ENCODE measurements at places on chromosomes 5 and 9.
A peak's percentile ranks its signal among the peaks of the same experiment; 100 is the strongest.

DNA sequence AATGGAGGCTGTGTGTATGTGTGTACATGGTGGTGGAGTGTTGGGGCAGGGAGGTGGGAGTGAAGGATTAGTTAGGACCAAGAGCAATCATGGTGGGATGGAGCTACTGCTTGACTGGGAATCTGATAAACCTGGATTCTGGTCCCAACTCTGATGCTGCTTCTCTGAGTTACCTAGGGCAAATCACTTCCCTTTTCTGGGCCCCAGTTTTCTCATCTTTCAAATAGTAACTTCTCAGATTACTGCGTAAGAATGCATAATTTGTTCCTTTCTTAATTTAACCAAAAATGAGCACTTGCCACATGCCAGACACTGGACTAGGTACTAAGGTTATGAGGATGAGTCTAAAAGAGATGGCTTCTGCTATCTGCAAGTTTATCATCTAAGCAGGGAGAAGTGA lies 20.8 kb upstream of the ANXA6 start:
- no peak for DNase-seq
- no peak overlapping the region for H3K27ac ChIP-seq
- peaks cover 7% of the 10 kb centered on the region for H3K4me1 ChIP-seq
- H3K4me3 ChIP-seq, result no peak overlapping the region
- H3K36me3 ChIP-seq, result peaks cover 49% of the 10 kb centered on the region

GRCh38 chr5:52709167-52709925 lies 78.4 kb upstream of the ITGA1 start:
- H3K4me1 ChIP-seq, result peaks cover 15% of the 10 kb centered on the region
- H3K27ac ChIP-seq, result no peak overlapping the region
- no peaks in the 10 kb centered on the region for H3K36me3 ChIP-seq
- no peak overlapping the region for H3K4me3 ChIP-seq
- no peaks in the 10 kb centered on the region for H3K27me3 ChIP-seq
- DNase-seq, result no peak

- peak within 1 kb of the TSS; percentile 100 for H3K4me3 ChIP-seq
- no peaks in the 10 kb centered on the region for H3K36me3 ChIP-seq
- H3K27ac ChIP-seq, result peak within 1 kb of the TSS; percentile 98
- peaks cover 77% of the 10 kb centered on the region for H3K4me1 ChIP-seq
- DNase-seq, result peak; percentile 97
- no peaks in the 10 kb centered on the region for H3K27me3 ChIP-seq
Measured at GRCh38 chr9:125189361-125190289, at the start of gene PPP6C. Gene PPP6C (minus strand): TSS chr9:125189803. CDS start chr9:125189718, 85 bp downstream.

GRCh38 chr5:108521011-108521700 lies 139.3 kb upstream of the FBXL17 start:
- H3K27ac ChIP-seq, result no peak overlapping the region
- H3K36me3 ChIP-seq, result no peaks in the 10 kb centered on the region
- no peak overlapping the region for H3K4me3 ChIP-seq
- DNase-seq, result no peak

DNA sequence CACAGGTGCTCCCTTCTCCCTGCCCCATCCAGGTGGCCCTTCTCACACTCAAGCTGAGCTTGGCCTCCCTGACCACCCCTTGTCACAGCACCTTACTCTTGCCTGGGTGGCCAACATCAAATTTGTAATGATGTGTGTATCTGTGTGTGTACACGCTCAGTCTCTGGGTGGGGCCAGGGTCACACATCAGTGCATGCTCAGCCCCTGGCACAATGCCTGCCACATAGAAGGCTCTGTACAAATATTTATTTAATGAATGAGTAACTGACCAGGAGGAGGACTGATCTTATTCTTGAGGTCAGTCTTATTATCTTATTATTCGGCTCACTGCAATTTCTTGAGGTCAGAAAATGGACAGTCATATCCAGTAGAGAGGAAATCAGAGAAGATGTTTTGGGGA lies 41.3 kb upstream of the HAND1 start:
- peaks cover 22% of the 10 kb centered on the region for H3K27me3 ChIP-seq
- peaks cover 3% of the 10 kb centered on the region for H3K4me1 ChIP-seq
- H3K36me3 ChIP-seq, result no peaks in the 10 kb centered on the region
- no peak for DNase-seq
- no peak overlapping the region for H3K4me3 ChIP-seq

DNA sequence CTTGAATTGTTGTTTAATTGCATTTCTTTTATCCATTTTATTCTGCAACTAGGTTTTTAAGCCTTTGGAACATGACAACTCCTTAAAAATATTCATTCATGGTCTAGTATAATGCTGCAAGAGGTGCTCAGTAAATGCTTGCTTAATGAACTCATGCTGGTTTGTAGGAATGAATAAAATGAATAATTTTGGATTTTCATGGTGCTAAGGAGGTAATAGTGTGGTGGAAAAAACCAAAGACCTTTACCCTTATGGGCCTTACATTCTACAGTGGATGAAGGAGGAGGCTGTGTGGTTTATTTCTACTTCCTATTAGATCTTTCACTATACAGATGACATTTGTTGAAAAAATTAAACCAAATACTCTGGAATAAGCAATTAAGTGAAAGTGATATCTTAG lies 43.4 kb downstream of the LRRTM2 start:
- no peaks in the 10 kb centered on the region for H3K27me3 ChIP-seq
- no peaks in the 10 kb centered on the region for H3K36me3 ChIP-seq
- no peak overlapping the region for H3K4me3 ChIP-seq
- no peaks in the 10 kb centered on the region for H3K4me1 ChIP-seq

GRCh38 chr5:172064358-172064757 lies 57.9 kb upstream of the FBXW11 start:
- peaks cover 40% of the 10 kb centered on the region for H3K4me1 ChIP-seq
- no peak overlapping the region for H3K27ac ChIP-seq
- H3K36me3 ChIP-seq, result peaks cover 70% of the 10 kb centered on the region
- DNase-seq, result no peak
- H3K4me3 ChIP-seq, result no peak overlapping the region
- H3K27me3 ChIP-seq, result no peaks in the 10 kb centered on the region

DNA sequence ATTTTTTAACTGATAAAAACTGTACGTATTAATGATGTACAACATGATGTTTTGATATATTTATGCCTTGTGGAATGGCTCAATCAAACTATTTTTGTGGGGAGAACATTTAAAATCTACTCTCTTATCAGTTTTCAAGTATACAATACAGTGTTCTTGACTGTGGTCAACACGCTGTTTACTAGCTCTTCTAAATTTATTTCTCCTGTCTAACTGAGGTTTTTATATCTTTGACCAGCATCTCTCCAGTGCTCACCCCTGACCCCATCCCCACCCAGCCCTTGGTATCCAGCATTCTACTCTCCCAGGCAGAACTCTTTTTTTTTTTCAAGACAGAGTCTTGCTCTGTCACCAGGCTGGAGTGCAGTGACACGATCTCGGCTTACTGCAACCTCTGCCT lies 169.6 kb upstream of the SNX2 start:
- H3K27ac ChIP-seq, result no peak overlapping the region
- H3K4me1 ChIP-seq, result no peaks in the 10 kb centered on the region
- H3K27me3 ChIP-seq, result no peaks in the 10 kb centered on the region

DNA sequence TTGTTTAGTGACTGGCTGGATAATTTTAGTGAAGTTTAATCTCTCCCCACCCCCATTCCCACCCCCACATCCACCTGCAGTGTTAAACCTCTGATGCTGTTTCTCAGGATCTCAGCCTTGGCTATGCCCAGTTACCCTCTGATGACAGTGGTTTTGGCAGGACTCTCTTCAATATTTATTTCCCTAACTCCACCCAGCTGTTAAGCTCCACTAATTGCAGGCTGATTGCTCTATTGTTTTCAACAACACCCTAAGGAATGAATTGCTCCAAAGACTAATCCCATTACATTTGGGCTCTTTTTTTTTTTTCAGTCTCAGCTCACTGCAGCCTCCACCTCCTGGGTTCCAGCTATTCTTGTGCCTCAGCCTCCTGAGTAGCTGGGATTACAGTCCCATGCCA lies 46.3 kb downstream of the PHAX start:
- H3K27ac ChIP-seq, result no peak overlapping the region
- H3K4me3 ChIP-seq, result no peak overlapping the region
- H3K4me1 ChIP-seq, result no peaks in the 10 kb centered on the region
- H3K27me3 ChIP-seq, result peaks cover 4% of the 10 kb centered on the region
- no peaks in the 10 kb centered on the region for H3K36me3 ChIP-seq

DNA sequence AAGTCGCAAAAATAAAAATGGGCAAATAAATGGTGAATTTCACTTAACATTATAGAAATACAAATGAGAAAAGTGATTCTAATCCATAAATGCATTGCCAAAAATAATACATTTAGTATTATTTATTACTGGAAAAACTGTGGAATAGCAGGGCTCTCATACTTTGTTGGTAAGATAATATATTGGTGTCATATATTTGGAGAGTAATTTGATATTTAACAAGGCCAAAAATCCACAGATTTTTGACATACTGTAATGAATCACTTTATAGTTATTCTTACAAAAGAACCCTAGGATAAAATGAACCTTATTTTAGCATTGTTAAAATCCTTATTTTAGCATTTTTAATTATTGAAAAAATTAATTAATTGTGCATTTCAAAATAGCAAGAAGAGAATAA lies 397.2 kb upstream of the DAB2 start:
- H3K4me3 ChIP-seq, result no peak overlapping the region
- H3K27me3 ChIP-seq, result no peaks in the 10 kb centered on the region

GRCh38 chr5:85938201-85938600 lies 679.5 kb upstream of the COX7C start:
- H3K27me3 ChIP-seq, result no peaks in the 10 kb centered on the region
- no peak overlapping the region for H3K27ac ChIP-seq
- no peaks in the 10 kb centered on the region for H3K4me1 ChIP-seq
- DNase-seq, result no peak

DNA sequence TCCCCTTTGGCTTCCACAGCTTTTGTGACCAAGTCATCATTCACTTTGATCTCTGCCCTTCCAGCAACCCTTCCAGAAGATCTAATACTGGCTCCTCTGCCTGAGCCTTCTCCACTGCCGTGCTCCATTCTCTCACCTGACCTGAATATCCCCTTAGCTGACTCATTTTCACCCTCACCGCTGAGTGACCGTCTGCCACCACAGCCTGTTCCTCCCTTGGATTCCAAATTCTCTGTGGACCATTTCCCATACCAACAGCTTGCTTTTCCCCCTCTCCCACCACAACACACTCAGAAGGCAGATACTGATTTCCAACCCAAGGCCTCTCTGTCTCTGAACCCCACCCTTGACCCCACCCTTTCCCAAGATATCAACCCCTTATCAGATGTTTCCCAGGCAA lies 20.5 kb upstream of the SPATA31D1 start:
- H3K4me1 ChIP-seq, result no peaks in the 10 kb centered on the region
- no peak for DNase-seq
- H3K36me3 ChIP-seq, result no peaks in the 10 kb centered on the region
- H3K4me3 ChIP-seq, result no peak overlapping the region

- no peaks in the 10 kb centered on the region for H3K36me3 ChIP-seq
- no peak overlapping the region for H3K4me3 ChIP-seq
- DNase-seq, result no peak
- H3K27ac ChIP-seq, result no peak overlapping the region
- H3K4me1 ChIP-seq, result no peaks in the 10 kb centered on the region
Measured at GRCh38 chr5:173653822-173654523, 37.5 kb upstream of the BOD1 start.

- no peak overlapping the region for H3K4me3 ChIP-seq
- DNase-seq, result no peak
- no peaks in the 10 kb centered on the region for H3K36me3 ChIP-seq
- no peaks in the 10 kb centered on the region for H3K27me3 ChIP-seq
Measured at GRCh38 chr5:52920929-52921328, 68.2 kb upstream of the ITGA2 start.

- no peak overlapping the region for H3K4me3 ChIP-seq
- H3K4me1 ChIP-seq, result no peaks in the 10 kb centered on the region
- H3K27ac ChIP-seq, result no peak overlapping the region
- no peaks in the 10 kb centered on the region for H3K27me3 ChIP-seq
- no peaks in the 10 kb centered on the region for H3K36me3 ChIP-seq
Measured at GRCh38 chr9:109584205-109584604, 86.1 kb upstream of the PTPN3 start.

- no peaks in the 10 kb centered on the region for H3K27me3 ChIP-seq
- peak; percentile 25 for DNase-seq
- peak overlapping the region; percentile 18 for H3K27ac ChIP-seq
- peak overlapping the region; percentile 69 for H3K4me3 ChIP-seq
- H3K4me1 ChIP-seq, result peaks cover 29% of the 10 kb centered on the region
- H3K36me3 ChIP-seq, result no peaks in the 10 kb centered on the region
Measured at GRCh38 chr9:123338710-123339665, 17.0 kb upstream of the CRB2 start.

DNA sequence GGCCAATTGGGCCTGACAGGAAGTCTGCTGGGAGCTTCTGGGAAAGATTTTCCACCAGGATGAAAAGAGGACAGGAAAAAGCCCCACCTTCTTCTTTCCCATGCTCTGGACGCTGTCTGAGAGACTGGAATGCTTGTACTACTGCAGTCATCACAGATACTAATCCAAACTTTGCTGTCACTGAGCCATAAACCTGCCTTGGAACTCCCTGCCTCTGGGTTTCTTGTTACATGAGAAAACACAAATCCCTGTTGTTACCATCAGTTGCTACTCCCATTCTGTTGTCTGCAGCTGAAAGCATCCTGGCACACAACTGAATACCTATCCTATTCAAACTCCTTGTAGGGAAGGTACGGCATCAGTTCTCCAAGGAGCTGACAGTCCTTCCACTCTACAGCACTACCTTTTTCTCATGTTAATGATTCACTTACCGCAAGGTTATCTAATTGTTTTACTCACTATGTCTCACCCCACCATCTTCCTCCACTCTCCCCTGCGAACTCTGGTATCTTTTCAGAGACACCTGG lies 167.5 kb downstream of the CDK5RAP2 start:
- no peak overlapping the region for H3K4me3 ChIP-seq
- peaks cover 70% of the 10 kb centered on the region for H3K36me3 ChIP-seq
- H3K27ac ChIP-seq, result no peak overlapping the region
- DNase-seq, result no peak
- no peaks in the 10 kb centered on the region for H3K4me1 ChIP-seq
- H3K27me3 ChIP-seq, result no peaks in the 10 kb centered on the region

DNA sequence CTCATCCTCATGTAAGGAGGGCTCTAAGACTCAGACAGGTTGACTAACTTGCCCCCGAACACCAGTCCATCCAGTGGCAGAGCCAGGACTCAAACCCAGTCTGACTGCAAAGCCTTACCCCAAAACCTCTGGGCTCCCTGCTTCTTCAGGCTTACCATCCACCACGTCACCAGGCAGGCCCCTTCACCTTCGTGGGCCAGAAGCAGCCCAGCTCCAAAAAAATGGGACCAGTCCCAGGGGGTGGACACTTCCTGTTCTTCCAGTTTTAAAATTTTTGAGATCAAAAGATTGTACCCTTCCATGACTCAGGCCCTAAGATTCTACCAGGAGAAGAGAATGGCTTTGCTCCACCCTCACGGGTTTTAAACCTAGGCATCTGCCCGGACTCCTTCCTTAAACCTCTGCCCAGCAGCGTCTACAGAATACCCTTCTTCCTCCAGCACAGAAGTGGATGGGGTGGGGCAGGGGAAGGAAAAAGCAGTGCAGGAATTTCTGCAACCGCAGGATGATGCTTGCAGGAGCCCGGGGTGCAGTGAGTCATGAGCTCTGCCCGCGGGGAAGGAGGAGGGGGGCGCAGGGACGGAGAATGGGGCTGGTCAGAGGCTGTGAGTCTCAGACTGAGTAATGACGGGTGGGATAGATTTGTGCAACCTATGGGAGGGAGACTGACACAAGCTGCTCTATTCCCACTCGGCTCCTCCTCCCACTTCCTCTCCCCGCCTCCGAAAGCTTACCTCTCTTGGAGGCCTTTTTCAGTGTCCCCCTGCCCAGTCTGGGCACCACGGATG lies 50.4 kb upstream of the STXBP1 start:
- H3K4me1 ChIP-seq, result peaks cover 70% of the 10 kb centered on the region
- DNase-seq, result no peak
- peaks cover 5% of the 10 kb centered on the region for H3K36me3 ChIP-seq
- H3K4me3 ChIP-seq, result no peak overlapping the region
- no peaks in the 10 kb centered on the region for H3K27me3 ChIP-seq

Measured in CD4-positive, alpha-beta T cell (primary cell).